ENCODE measurements at places on chromosomes 6 and 20.
A peak's percentile ranks its signal among the peaks of the same experiment; 100 is the strongest.

- no peak for DNase-seq
Observed at GRCh38 chr20:14599613-14600012, 262.2 kb upstream of the FLRT3 start.

DNA sequence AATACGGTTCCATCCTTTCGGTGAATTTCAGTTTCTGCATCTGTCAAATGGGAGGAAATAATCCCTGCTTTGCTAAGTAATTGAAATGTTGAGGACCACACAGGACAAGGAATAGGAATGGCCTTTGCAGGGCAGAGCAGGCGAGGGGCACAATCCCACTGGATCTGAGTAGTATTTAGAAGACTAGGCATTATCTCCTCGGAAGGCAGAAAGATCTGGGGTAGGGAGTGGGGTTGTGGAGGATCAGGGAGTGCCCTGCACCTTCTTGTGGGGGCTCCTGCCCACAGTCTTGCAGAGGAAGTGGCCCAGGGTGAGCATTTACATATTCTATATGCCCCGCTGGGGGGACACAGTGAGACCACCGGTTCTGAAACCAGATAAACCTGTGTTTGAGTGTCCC lies 87.1 kb upstream of the SIRPA start:
- no peak for DNase-seq

GRCh38 chr6:42766163-42766670 lies 15.6 kb upstream of the BICRAL start:
- no peak for DNase-seq

DNA sequence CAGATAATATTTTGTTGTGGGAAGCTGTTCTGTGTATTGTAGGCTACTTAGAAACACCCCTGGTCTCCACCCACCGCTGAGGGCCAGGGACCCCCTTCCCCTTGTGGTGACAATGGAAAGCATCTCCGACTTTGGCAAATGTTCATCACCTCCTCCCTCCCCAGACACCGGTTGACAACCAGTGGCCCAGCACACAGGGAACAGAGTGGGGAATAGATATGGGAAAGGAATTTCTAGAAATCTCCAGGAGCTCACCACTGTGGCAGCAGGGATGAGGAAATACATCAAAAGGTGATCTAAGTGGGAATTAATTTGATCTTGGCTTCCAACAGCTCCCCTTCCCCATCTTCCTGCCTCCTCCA lies 257.3 kb upstream of the FOXQ1 start:
- no peak for DNase-seq

DNA sequence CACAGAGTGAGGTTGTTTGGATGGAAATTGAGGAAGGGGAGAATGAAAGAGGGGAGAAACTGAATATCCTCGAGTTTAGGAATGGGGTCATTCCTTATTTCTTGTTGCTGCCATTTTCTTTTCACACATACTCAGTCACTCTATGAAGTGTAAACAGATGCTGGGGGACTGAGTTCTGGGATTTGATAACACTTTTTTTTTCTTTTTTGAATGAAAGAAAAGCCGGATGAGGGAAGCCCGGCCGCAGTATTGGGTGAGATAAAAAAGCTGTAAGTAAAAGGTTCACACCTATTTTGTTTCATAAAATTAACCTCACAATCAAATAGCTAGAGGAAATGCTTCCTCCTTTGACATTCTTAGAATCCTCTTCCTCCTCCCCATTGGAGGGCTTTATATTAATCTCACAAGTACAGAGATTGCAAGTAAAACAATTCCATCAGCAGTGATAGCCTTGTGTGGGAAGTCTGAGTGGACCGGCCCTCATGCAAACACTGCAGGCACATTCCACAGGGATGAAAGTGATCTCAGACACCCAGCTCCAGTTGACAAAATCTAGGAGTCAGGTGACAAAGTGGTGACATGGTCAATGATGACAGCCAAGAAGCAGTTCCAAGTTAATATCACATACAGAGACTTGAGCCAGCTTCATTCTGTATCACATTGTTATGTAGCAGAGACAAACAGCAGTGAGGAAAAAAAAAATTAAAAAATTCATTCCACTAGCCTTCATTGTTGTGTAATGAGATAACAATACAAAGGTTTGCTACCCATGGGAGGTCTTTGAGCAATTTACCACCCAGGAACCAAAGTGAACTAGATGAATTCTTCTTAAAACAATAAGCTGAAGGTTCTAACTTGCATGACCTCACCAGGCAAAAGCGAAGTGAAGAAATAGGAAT lies 391.1 kb upstream of the HSF2 start:
- no peak for DNase-seq

- DNase-seq = peak; percentile 19
Observed at GRCh38 chr20:33667245-33667675, 517 bp downstream of the ACTL10 start.

DNA sequence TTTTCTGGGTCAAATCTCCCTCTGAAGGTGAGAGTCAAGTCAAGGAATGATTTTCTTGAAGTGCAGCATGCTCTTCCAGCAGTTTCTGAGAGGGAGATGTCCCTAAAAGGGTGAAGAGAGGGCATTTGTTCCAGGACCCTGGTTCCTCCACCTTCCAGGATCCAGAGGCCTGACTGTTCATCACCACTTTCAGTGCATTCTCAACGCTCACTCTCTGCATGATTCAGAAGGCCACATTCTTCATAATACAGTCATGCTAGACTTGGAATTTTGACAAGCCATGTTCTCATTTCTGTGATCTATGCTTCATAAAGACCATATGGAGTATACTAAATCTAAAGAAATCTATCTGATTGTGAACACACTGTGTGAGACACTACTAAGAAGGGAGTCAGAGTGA lies 85.1 kb downstream of the PDE7B start:
- no peak for DNase-seq

- no peak for DNase-seq
Observed at GRCh38 chr6:107369493-107369892, 89.9 kb downstream of the PDSS2 start.

GRCh38 chr6:145836170-145836569 lies 21.6 kb upstream of the FBXO30 start:
- DNase-seq = no peak

DNA sequence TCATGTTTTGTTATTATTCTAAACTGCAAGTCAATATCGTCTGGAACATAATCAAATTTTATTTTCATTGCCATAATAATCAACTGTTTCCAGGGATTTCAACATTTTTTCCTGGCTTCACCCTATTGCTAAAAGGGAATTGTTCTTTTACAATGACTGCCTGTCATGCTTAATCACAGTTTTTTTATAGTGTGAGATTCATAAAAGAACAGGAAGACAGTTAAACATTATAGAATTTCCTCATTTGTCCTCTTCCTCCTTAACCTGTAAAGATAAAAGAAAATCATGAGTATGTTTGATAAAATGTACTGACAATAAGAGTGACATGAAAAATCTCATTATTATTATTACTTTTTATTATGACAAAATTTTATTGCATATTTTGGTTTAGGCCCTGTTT lies 73.3 kb upstream of the CENPW start:
- no peak for DNase-seq

GRCh38 chr20:15865553-15865952 lies 707.7 kb downstream of the KIF16B start:
- no peak for DNase-seq

- no peak for DNase-seq
Observed at GRCh38 chr6:89372506-89372901, 20.0 kb upstream of the UBE2J1 start.

- DNase-seq = no peak
Observed at GRCh38 chr6:139149383-139149782, 14.5 kb downstream of the HECA start.

- no peak for DNase-seq
Observed at GRCh38 chr20:48115502-48115901, 330.2 kb upstream of the SULF2 start.

DNA sequence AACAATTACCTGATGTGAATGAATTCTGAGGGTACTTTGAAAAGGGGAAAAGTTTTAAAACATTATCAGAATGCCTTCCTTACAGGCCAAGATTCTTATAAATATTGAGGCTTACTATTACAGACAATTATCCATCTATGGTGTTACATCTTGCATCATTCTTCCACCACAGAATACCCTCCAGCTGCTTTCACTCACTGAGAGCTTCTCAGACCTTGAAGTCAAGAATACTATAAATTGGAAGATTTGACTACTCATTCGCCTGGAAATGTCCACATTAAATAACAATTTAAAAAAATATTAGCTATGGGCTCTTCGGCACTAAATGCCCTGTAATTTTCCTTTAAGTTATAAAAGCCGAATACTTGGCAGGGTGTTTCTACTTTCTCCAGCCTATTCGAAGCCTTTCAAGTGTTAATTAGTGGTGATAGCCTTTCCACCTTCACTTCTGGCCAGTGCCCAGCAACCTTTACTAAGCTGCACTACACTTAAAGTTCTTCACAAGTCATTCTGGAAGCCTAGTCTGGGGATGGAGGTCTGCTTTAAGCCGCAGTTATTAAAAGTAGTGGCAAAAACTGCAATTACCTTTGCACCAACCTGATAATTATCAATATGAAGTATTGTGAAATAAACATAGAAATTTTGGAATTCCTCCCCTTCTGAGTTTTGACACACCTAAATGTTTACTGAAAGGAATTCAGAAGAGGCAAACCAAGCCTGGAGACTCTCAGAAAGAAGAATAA lies 100.9 kb downstream of the BMP5 start:
- DNase-seq = no peak

DNA sequence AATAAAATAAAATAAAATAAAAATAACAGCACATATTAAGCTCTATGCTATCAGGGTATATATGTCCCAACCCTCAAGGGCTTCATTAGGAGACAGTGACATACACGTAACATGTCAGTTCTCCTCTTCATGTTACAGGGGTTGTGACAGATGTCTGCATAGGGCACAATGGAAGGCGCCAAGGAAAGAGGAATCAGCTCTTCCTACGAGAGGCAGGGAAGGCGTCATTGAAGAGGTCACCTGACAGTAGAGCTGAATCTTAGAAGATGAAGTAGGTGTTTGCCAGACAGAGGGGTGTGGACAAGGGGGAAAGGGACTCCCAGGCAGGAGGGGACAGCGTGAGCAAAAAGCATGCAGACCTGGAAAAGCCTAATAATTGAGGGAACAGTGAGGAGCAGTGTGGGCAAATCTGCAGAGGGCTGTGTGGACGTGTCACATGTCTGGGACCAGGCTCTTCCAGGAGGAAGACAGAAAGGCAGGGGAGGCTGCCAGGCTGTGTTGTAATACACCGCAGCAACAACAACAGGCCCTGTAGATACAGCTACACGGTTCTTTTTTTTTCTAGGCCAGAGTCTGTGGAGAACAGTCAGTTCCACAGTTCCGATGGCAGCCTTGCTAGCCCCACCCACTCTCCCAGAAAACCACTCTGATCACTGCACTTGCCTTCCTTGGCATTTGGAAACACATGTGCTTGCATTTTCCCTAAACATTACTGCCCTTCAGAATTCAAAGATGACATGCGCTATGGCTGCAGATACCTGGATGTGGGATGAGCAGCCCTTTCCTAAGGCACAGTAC lies 2.5 kb upstream of the FKBP5 start:
- no peak for DNase-seq

DNA sequence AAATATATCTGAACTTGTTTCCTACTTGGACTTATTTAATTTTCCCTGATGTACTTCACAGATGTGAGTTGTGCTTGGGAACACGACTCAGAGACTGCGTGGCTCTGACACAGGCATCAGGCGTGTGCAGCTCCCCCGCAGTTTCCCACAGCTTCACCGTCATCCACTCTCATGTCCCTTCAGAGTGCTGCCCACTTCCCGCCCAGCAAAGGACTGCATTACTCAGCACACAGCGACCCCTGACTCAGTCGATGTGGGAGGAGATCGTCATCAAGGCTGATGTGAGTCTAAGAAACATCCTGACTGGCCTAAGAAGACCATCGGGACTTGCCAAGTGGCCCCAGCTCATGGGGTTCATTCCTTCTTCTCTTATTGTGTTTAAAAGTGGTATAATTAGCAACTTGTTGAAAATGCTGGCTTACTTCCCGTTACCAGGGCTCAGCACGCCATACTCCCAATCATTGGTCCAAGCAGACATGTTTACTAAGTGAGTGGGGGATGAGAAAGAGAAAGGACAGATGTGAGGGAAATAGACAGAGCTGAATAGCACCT lies 539.4 kb upstream of the JARID2 start:
- no peak for DNase-seq

DNA sequence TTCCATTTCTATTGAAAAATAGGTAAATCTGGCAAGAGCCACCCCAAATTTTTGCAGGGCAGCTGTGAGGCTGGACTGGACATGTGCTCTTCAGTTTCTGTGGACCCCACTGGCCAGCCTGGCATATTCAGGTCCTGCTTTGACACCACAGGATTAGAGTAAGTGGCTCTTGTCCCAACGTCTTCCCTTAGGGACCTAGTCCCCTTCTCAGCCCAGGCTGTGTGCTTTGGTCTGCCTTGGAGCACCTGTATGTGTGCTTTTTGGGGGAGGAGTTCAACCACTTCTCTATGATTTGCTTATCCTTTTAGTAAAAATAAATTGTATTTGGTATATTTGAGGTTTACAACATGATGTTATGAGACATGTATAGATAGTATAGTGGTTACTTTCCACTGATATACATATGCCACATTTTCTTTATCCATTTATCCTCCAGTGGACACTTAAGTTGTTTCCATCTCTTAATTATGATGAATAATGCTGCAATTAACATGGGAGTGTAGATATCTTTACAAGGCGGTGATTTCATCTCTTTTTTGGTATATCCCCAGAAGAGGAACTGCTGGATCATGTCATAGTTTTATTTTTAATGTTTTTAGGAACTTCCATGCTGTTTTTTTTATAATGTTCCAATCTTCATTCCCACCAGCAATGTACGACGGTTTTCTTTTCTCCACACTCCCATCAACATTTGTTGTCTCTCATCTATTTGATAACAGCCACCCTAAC lies 167.8 kb upstream of the UST start:
- no peak for DNase-seq

DNA sequence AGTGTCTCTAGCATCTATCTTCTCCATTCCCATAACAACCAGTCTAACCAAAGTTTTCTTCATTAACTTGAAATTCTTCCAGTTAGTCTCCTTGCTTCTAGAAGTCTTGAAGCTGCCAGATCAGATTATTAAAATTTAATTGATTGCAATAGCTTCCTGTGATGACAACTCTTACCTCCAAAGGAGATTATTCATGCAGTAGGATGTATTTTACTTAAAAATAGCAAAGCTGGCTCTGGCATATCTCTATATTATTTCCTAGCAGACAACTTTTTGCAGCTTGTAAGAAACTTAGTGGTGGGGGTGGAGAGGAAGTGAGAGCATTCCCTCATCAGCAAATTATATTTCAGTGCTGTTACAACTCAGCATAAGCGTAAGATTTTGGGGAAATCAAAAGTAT lies 290.4 kb downstream of the GRIK2 start:
- DNase-seq = no peak

GRCh38 chr20:59299945-59300332 lies 472 bp upstream of the EDN3 start:
- no peak for DNase-seq

DNA sequence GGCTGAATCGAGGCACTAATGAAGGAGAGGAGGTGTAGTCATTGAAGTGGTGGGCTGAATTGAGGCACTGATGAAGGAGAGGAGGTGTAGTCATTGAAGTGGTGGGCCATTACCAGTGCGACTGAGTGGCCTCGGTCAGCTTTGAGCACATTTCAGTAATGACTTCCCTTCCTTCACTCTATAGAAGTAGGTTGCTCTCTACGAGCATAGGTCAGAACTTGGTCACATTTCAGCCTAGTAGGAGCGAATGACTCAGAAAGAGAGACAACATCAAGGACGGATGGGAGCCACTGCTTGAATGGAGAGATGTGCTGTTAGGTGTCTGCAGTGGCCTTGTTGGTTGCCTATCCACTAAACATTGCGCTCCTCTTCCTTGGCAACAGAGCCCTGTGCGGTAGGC lies 39.5 kb downstream of the ZDHHC14 start:
- no peak for DNase-seq
